ENCODE measurements at places on chromosomes 16 and 17. TPM values are rescaled to one million over a fixed set of nuclear protein-coding genes. Genes with fewer than 3 reads are reported as not detected.

The EME2 gene
- total RNA-seq, result 39.9 TPM

The MT4 gene
- total RNA-seq, result not detected

The PROCA1 gene
- 7.1 TPM for total RNA-seq

The KLHL10 gene
- total RNA-seq, result not detected

The TBX4 gene
- total RNA-seq, result not detected

The FBXW10B gene
- 3.6 TPM for total RNA-seq

The MYH11 gene
- not detected for total RNA-seq

The GPR179 gene
- total RNA-seq, result not detected

The DRC3 gene
- total RNA-seq, result not detected

The MARCHF10 gene
- total RNA-seq, result not detected

The DNASE1L2 gene
- total RNA-seq, result 3.2 TPM

The TNFRSF17 gene
- total RNA-seq, result not detected

The TBC1D3D gene
- total RNA-seq, result 0.80 TPM

The MAP2K6 gene
- total RNA-seq, result 5.8 TPM

The NOXO1 gene
- 0.37 TPM for total RNA-seq

The SLC38A10 gene
- 133 TPM for total RNA-seq

The SHBG gene
- not detected for total RNA-seq

The TBC1D28 gene
- total RNA-seq, result not detected

The CDH3 gene
- 0.71 TPM for total RNA-seq

The TVP23A gene
- total RNA-seq, result 0.32 TPM

The MYOCD gene
- not detected for total RNA-seq

The GINS2 gene
- 39.6 TPM for total RNA-seq

The LRRC36 gene
- 0.51 TPM for total RNA-seq

The REXO5 gene
- total RNA-seq, result 10.2 TPM

The CPHXL2 gene
- not detected for total RNA-seq

The WSB1 gene
- 74.7 TPM for total RNA-seq

Measured in T-helper 1 cell treated with Interleukin-12 subunit alpha and Interleukin-12 subunit beta and Interleukin-4 antibody, amounts not matched to agents 30 ng/mL and 1 ng/mL, for 36 hours (primary cell).